ENCODE measurements at places on chromosomes 5 and 9.

GRCh38 chr5:7816535-7816901 is 34.4 kb downstream of the CFAP90 start:
- DNase-seq: no peak

- no peak for DNase-seq
These were observed 639 bp upstream of the SLC2A8 start for GRCh38 chr9:127396253-127396807.

DNA sequence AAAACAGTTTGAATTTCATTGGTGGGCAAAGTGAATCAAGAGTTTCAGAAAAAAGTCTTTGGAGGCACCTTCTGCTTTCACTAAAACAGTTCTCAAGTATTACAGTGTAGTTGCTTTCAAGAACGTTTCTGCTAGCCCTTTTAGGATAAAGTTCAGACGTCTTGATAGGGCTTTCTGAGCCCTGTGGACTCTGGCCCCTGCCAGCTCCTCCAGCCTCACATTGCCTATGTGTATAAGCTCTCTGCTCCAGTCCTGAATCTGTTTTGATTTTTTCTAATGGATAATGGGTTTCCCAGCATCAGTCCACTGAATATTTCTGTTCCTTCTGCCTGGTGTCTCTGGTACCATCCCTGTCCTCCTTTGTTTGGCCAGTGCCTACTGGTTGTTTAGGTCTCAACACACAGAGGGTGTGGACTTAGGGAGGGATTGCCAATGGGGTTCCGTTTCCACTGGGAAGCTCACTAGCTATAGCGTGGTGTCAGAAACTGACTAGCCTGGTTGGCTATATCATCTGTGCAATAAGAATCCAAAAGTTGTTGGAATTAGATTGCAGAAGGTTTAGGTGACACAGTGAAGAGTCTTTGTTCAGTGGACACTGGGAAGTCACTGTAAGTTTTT is 26.4 kb downstream of the ARHGAP26 start:
- no peak for DNase-seq

- no peak for DNase-seq
These were observed 7.0 kb upstream of the GDNF start for GRCh38 chr5:37846786-37847310.

DNA sequence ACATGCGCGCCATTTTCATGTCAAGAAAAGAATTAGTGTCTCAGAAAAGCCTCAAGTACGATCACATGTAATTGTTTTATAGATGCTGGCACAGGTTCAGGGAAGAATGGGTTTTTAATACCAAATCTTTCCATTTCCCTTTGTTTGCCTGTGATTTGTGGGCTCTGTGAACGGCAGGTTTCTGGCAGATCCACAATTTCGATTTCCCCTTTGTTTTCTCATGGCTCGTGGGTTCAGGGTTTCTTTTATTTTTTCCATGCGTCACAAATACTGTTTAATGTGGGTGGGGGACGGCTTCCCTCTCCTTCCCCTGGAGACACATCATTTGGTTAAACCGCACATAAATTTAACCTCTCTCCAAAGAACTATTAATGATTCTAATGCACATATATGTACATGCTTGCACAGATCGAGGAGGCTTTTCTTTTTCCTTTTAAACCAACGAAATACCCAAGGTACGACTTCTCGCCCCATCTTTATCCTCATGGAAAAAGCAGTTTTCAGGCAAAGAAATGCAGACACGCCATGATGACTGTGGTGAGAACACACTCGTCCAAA is 195.9 kb downstream of the SLIT3 start:
- DNase-seq: no peak

GRCh38 chr9:117535434-117535833 is 120.6 kb upstream of the ASTN2 start:
- no peak for DNase-seq

GRCh38 chr9:27304521-27304920 is 7.6 kb upstream of the EQTN start:
- no peak for DNase-seq

DNA sequence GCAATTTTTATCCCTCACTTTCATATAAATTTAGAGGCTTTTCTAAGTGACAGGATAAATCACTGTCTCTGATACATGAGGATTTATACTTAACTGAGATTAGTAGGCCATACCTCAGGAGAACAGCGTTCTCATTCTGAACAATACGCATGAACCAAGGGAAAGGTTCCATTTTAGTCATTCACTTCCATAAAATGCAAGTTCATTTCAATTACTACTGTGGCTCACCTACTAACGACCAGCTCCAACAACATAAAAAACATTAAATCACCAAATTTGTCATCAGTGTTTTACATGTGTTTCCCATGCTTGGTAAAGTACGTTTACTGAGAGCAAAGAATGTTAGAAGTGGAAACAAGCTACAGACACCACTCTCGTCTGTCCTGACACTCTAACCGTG is 67.4 kb downstream of the EFNA5 start:
- no peak for DNase-seq

GRCh38 chr5:170076211-170076610 is 29.5 kb upstream of the FOXI1 start:
- DNase-seq: no peak

Data from GM12891 (cell line).